ENCODE measurements at places on chromosomes 4 and X. TPM values are rescaled to one million over a fixed set of nuclear protein-coding genes. Genes with fewer than 3 reads are reported as not detected.
A peak's percentile ranks its signal among the peaks of the same experiment; 100 is the strongest.

GRCh38 chrX:42460706-42461105, 317.3 kb downstream of the PPP1R2C start:
- H3K27me3 ChIP-seq, result no peaks in the 10 kb centered on the region
- H3K4me3 ChIP-seq, result no peak overlapping the region
- DNase-seq, result no peak
- H3K27ac ChIP-seq, result no peak overlapping the region
- no peaks in the 10 kb centered on the region for H3K36me3 ChIP-seq

DNA sequence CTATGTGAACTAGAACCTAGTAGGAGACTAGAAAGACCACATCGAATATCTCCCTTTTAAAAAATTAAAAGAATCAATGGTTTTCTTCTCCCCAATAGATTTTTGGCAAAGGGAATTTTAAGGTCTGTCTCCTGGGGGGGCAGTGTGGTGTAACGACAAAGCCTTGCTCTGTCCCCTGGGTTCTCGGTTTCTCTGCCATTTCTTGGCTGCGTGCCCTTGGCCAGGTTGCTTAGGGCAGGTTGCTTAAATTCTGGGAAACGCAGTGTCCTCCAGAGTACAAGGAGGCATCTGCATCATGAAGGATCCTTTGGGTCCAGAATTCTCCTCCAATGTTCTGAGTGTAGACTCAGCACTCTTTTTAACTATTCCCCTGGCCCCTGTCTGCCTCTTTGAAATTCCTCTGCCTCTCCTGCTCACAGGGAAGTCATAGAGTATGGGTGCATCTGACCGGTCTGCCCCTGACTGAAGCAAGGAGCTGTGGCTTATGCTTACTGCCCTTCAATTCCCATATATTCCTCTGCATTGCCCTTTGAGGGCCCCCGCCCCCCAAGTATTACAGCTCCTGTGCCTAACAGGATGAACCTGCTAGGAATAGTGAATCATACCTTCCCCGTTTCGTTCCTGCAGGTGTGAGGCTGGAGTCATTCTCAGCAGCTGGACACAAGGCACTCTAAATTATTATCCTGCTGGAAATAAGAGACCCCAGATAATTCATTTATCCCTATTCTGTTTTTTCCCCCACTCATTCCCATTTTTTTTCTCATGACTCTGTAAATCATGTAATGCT, 2.2 kb downstream of the KIT start:
- no peaks in the 10 kb centered on the region for H3K27me3 ChIP-seq
- H3K36me3 ChIP-seq, result no peaks in the 10 kb centered on the region

DNA sequence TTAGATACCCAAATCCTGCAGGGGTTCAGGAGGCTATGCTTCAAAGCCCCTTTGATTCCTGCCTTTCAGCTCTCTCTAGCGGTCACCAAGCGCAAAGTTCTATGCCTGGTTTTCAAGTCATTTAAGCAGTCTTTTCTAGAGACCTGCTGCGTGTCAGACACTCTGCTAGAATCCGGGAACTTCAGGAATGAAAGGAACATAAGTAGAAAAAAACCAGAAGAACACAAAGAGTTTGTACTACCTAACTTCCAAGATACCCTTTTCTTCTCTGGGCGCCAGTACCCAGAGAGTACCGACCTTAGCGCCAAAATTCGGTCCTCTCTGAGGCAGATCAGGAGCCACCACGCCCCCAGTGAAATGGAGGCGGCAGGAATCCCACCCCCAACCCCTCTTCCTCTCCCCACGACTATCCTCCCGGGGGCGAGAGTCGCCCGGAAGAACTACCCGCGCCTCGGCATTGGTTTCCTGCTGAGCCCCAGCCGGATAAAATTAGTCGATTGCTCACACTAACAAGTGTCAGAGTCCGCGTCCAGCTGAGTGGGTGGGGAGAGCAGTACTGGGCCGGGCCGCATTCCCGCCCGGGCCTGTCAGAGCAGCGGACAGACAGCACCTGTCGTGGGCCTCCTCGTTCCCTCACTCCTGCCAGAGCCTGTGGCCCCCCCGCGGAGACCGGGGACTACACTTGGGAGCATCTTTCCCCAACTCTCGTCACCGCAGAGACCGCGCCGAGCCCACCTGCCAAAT, 78.8 kb downstream of the RLIM start:
- no peaks in the 10 kb centered on the region for H3K4me1 ChIP-seq
- peak overlapping the region; percentile 36 for H3K4me3 ChIP-seq
- DNase-seq, result peak; percentile 42
- H3K27ac ChIP-seq, result peak overlapping the region; percentile 64

Gene FGD1
- polyA plus RNA-seq, result 3.0 TPM
